ENCODE measurements at places on chromosomes 11 and 22.

DNA sequence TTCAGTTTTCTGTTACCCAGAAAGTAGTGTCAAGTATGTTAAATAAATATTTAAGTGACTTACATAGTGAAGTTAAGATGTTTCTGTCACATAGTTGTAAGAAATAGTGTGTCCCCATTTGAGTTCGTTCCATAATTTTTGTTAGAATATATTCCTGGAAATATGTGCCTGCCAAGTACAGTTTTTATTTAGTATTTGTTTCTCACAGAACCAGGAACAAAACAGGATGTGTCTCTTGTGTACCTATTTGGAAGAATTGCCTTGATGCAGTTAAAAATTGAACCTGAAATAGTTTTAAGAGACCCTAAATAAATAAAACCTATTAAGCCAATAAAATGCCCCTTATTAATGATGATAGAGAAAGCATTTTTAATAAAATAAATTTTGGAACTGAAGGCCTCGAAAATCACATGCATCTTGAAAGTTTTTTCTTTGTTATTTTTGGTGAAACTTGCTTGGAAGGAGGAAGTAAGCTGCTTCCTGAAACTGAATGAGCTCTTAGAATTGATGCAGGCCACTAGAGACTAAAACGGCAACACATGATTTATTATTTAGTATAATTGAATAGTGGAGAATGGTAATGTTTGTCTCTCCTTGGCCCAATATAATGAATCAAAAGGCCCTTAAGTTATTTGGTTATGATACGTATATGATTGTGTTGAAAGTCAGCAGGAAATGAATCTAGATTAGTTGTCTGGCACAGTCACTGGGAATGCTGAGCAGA lies 55.9 kb downstream of the SWAP70 start:
- no peak for DNase-seq

DNA sequence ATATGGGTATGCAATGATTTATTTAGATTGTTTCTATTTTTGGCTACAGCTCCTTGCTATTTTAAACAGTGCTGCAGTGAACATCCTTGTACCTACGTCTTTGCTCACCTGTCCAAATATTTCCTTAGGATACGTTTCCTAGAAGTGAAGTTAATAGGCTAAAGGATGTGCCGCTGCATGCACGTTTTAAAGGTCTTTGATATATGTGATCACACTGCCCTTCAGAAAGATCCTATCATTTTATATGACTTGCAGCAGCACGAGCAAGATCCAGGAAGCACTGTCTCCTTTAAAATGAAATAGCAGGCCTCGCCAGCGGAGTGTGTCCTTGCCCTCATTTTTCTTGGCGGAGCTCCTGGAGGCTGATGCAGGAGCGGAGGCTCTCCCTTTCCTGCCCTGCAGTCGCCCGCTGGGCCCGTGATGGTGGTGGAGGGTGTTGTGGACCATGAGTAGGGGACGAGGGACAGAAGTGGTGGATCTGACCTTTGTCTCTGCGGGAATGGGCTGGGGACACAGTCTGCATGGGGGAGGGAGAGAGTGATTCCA lies 19.4 kb downstream of the RPS6KA4 start:
- DNase-seq, result no peak

GRCh38 chr22:32868946-32869345 lies 67.4 kb downstream of the TIMP3 start:
- DNase-seq, result no peak

DNA sequence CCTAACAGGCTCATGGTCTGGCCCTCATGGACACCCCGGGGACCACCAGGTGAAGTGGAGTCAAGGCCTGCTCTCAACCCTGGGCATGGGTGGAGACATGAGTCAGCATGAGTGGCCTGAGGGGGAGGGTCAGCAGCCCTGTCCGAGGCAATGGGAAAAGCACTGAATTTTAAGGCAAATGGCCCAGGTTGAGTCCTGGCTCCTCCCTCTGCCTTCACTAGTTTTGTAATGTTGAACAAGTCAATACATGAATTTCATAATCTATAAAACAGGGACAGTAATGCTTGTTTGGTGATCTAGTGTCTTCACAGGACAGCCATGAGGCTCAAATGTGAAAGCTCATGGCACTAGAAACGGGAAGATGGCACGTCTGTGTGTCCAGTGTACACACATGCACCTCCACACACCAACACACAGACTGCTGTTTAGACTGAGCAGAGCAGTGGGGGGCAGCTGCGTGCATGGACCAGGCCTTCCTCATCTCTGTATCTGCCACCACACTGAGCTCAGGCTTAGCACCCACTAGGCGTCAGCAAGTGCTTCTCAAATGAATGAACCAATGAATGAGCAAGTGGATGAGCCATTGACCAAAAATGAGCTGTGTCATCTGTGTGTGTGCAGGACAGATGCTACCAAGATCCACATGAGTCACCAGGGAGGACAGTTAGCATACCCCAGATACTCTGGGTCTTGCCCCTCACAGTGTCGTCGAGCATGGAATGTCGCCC lies 63.4 kb downstream of the NRXN2 start:
- no peak for DNase-seq

GRCh38 chr11:102545701-102546100 lies 15.2 kb upstream of the MMP7 start:
- DNase-seq, result no peak

DNA sequence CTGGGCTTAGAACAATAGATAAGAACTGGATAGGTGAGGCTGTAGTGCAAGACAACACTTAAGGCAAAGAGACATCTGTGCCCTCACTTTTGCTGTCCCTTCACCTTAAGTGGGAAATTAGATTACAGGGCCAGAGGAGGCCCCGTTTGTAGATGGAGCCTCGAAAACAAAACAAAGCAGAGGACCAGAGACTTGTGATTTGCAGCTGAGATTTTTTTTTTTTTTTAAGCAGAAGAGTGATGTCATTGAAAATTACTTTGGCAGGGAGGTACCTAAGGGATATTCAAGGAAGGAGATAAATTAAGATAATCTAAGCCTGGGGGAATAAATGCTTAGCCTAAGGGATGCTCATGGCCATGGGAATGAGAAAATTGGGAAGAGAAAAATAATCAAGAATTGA lies 31.4 kb downstream of the ZC3H12C start:
- DNase-seq, result no peak

DNA sequence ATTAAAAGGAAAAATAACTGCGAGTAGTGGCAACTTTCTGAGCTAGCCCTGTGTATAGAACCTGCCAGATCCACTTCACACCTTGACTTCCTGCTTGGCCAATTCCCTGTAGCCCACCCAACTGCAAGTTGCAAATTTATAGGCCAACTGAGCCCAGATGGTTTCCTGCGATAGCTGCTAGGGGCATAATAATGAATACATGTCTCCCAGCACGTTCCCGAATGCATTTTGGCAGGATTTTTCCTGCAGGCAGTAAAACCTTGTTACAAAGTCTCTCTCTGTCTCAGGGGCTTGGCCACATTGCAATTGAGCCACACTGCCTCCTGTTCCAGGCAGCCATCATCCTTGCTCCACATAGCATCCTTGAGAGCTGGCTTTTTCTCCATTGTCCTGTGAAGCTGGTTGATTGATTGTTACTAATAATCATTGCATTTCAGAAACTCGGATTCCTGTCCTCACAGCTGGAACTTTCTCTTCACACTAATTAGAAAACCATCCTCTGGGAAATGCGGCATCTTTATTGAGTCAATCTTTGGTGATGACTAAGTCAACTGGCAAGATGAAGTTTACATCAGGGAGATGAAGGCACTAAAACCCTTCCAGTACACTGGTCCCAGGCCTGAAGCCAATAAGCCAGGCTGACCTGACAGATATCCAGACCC lies 18.6 kb upstream of the LMO2 start:
- DNase-seq, result no peak

GRCh38 chr11:61509043-61510029 lies 787 bp downstream of the LRRC10B start:
- peak; percentile 30 for DNase-seq

- no peak for DNase-seq
These were observed 399.3 kb downstream of the OPCML start for GRCh38 chr11:133133050-133133449.

DNA sequence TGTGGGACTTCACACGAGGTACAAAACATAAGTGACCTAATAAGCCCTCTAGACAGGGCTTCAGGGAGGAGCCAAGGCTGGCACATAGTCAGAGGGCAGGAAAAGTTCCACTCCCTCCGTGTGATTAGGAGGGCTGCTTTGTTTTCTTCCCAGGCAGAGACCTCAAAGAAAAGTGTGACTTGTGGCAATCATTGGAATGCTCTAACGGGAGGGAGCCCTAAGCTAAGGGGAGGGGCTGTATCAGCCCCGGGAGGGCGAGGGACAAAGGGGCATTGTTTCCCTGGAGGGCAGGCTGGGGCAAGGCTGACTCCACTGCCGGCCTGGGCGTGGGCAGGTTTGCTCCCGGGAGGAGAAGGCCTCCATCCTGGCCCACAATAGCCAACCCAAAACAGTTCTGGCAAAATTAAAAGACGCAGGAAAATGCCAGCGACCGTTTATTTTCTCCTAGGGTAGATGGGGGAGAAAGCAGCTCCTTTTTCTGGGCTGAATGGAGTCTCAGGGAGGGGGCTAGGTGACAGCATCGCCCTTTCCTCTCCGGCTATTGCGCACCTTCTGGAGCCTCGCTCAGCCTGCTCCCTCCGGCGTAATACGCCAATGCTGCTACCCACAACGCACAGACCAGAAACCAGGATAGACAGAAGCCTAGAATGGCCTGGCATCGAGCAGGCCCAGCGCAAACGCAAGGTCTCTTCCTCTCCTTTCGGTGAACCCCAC lies 60.2 kb downstream of the ENDOD1 start:
- no peak for DNase-seq

DNA sequence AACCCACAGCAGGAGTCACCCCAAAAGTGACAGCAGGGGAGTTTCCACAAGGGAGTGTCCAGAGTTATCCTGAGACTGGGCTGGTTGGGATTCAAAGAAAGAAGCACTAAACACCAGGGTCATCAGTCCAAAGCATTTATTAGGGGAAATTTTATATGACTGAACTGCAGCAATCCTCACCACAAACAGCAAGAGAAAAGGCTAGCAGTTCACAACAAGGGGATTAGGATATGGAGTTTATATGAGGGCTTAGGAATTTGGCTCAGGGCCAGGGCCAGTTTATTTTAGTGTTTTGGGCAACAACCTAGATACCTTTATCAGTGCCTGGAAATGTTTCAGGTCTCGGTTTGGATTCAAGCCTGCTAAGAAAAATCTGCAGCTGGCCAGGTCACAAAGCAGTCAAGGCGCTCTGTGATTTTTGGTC lies 4.6 kb upstream of the TMEM126A start:
- no peak for DNase-seq

GRCh38 chr11:81658722-81659121 lies 1074.9 kb downstream of the FAM181B start:
- no peak for DNase-seq

DNA sequence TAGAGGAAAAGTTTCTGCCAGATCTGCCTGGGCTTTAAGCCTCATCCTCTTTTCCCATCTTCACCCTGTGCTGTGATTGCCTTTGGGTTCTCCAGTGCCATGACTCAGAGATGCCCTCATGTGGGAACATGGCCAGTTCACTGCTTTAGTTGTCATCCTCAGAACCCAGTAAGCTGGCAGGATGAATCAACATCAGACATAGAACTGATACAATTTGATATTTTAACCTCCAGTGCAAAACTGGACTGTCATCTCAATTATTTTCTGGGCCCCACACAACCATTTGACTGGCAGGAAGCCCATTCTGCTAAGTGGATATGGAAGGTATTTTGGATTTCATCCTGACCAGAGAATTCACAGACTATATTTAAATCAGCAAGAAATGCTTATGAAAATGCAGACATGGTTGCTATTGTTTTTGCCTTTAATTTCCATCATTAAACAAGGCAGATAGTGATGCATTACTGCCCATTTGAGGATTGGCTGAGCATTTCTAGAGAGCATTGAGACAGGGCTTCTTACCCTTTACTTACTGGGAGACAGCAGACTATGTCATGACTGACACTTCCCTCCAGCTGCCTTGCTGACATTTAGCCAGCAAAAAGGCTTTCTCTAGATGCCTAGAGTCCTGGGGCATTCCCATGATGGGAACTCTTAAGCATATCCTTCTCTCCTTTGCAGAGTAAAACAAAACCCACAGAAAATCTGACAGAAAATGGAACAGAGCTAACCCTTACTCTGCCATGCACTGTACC lies 327.1 kb upstream of the MTNR1B start:
- no peak for DNase-seq

GRCh38 chr11:122634501-122634900 lies 21.0 kb upstream of the UBASH3B start:
- no peak for DNase-seq

DNA sequence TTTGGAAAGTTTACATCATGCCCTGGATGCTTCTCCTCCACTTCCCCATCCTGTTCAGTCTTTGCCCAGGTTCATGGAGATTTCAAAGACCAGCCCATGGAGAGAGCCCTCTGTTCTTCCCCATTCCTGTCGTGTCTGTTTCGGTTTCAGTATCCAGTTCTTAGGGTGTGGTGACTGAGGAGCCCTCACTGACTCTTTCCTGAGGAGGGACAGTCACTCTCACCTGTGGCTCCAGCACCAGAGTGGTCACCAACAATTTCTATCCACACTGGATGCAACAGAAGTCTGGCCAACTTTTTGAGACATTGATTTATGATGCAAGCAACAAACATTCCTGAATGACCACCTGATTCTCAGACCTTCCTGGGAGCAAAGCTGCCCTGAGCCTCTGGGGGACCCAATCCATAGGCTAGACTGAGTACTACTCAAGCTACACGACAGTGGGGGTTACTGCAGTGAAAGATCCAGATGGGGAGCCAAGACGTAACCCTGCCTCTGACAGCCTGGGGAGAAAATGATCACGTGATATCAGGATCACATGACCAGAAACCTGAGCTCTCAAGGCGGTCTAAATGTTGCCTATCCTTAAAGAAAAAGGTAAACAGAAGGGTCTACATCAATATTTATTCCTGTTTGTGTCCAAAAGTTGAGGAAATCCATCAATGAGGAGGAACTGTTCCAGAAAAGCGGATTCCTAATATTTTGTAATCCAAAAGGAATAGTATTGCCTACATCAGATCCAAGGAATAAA lies 76.2 kb upstream of the VPREB1 start:
- DNase-seq, result no peak

DNA sequence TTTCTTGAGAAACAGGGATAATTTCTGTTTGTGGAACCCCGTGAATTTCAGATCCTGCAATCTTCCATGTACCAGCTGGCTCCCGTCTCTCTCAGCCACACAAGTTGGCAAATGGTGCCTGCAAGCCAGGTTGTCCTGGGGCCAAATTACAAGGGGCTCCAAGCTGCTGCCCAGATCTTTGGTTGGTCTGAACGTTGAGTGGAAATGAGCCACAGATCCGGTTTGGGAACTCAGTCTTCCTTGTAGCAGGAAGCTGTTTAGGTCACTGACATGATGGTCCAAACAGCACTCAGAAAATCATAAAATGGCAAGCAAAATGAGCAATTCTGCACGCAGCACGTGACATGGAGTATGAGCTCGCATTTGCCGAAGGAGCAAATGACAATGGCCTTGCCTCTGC lies 1496.4 kb downstream of the TBC1D22A start:
- DNase-seq, result no peak

DNA sequence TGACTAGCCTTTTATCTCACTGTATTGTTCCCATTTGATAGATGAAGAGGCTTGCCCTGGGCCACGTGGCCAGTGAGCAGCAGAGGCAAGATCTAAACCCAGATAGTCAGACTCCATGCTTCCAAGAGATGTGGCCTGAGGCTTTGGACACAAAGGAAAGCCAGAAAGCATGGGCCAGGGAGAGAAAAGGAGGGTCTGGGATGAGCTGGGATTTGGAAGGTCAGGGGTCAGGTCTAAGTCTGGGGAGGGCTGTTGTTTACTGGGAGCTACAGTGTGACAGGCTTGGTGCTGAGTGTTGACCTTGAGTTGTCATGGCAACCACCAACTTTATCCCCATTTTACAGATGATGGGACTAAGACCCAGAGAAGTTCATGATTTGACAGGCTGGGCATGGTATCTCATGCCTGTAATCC lies 2.1 kb downstream of the SLC35E4 start:
- no peak for DNase-seq

GRCh38 chr22:24803064-24803542 lies 2.9 kb upstream of the SGSM1 start:
- DNase-seq, result peak; percentile 31
